Activated T-cell treated with anti-CD3 and anti-CD28 coated beads, Interleukin-2, amount 50 U/mL, for 72 hours (primary cell): ENCODE measurements at places on chromosomes 2 and 18. TPM values are rescaled to one million over a fixed set of nuclear protein-coding genes. Genes with fewer than 3 reads are reported as not detected.

Gene VWC2L
- not detected for total RNA-seq

Gene FAHD2B
- 36.1 TPM for total RNA-seq

DNA sequence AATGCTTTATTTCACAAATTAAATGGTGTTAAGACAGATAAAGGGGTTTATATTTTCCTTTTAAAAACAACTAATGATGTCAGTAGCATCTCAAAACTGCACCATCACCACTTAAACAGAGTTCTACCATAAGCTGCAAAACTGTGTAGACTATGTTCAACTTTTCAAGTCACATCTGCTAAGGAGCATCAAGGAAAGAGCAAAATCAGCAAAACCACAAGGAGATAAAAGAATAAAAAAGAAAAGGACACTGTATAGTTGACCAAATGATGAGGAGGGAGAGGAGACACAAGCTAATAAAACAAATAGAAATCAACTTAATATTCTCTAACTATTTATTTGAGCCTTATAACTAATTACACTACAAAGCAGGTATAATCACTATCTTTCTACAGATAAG lies 33.9 kb downstream of the PRPF40A start:
- peaks cover 29% of the 10 kb centered on the region for H3K4me1 ChIP-seq
- no peak for DNase-seq
- H3K27ac ChIP-seq = no peak overlapping the region
- H3K36me3 ChIP-seq = peaks cover 3% of the 10 kb centered on the region
- no peak overlapping the region for H3K4me3 ChIP-seq

- no peak overlapping the region for H3K4me3 ChIP-seq
- H3K36me3 ChIP-seq = no peaks in the 10 kb centered on the region
- DNase-seq = no peak
- no peaks in the 10 kb centered on the region for H3K27me3 ChIP-seq
- no peak overlapping the region for H3K27ac ChIP-seq
These were observed 567.0 kb upstream of the SOX11 start for GRCh38 chr2:5125017-5125730.

Gene DQX1
- 1.9 TPM for total RNA-seq

DNA sequence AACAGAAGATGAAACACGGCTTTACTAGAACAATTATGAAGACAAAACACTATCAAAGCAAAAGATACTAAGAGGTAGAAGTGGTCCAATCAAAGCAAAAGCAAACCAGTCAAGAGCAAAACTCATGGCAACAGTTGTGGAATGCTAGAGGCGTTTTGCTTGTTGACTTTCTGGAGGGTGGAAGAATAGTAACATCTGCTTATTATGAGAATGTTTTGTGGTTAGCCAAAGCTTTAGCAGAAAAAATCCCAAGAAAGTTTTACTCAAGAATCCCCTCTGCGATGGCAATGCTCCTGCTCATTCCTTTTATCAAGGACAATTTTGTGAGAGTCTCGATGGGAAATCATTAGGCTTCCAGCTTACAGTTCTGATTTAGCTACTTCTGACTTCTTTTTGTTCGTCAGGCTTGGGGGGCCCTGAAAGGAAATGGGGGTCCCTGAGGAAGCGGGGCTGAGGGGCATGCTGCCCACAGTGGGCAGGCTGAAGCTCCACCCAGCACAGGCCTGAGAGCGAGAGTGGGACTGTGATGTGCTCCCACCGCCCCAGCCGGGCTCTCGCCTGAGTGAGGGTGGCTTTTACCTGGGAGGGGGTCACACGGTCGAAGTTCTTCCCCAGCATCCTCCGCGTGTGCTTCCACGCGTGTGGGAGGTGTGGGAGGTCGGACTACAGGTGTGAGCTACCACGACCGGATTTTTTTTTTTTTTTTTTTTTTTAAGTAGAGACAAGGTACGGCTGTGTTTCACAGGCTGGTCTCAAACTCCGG lies 49.0 kb upstream of the MC4R start:
- no peak overlapping the region for H3K4me3 ChIP-seq
- no peak for DNase-seq
- no peaks in the 10 kb centered on the region for H3K36me3 ChIP-seq
- no peak overlapping the region for H3K27ac ChIP-seq
- H3K4me1 ChIP-seq = no peaks in the 10 kb centered on the region
- no peaks in the 10 kb centered on the region for H3K27me3 ChIP-seq

- H3K27me3 ChIP-seq = peaks cover 12% of the 10 kb centered on the region
- DNase-seq = peak; percentile 61
- peaks cover 3% of the 10 kb centered on the region for H3K36me3 ChIP-seq
These were observed 149.2 kb downstream of the FAM210A start for GRCh38 chr18:13577091-13577697.

Gene STPG4
- not detected for total RNA-seq

GRCh38 chr2:10798783-10799182 lies 13.8 kb downstream of the PDIA6 start:
- H3K4me1 ChIP-seq = peaks cover 19% of the 10 kb centered on the region
- peaks cover 4% of the 10 kb centered on the region for H3K36me3 ChIP-seq
- H3K27ac ChIP-seq = peak overlapping the region; percentile 86
- no peak for DNase-seq
- H3K4me3 ChIP-seq = no peak overlapping the region
- no peaks in the 10 kb centered on the region for H3K27me3 ChIP-seq

Gene DOCK10
- 199 TPM for total RNA-seq

DNA sequence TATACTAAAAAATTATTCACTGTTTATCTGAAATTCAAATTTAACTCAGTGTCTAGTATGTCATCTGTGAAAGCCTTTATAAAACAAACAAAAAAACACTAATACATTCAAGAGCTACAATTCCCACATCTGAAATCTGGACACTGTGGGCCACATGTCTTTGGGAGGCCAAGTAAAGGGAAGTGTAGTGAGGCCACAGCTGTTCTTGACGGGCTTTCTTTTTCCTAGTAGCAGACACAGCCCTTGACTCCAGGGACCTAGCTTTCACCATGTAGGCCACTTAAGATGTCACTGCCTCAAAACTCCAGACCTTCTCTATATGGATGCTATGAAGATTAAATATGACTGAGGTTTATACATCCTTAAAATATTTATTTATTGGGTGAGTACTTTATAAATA lies 91.1 kb downstream of the RBMS1 start:
- H3K36me3 ChIP-seq = peaks cover 2% of the 10 kb centered on the region
- H3K4me1 ChIP-seq = no peaks in the 10 kb centered on the region
- no peak overlapping the region for H3K4me3 ChIP-seq

GRCh38 chr2:130985831-130986649 lies 107.2 kb downstream of the FAM168B start:
- H3K27ac ChIP-seq = no peak overlapping the region
- H3K4me1 ChIP-seq = no peaks in the 10 kb centered on the region
- H3K36me3 ChIP-seq = peaks cover 2% of the 10 kb centered on the region
- H3K4me3 ChIP-seq = no peak overlapping the region
- DNase-seq = no peak

GRCh38 chr2:17578466-17578928 lies 38.0 kb downstream of the VSNL1 start:
- no peak overlapping the region for H3K4me3 ChIP-seq
- no peaks in the 10 kb centered on the region for H3K36me3 ChIP-seq
- no peak overlapping the region for H3K27ac ChIP-seq
- no peaks in the 10 kb centered on the region for H3K4me1 ChIP-seq
- H3K27me3 ChIP-seq = peaks cover 11% of the 10 kb centered on the region
- DNase-seq = no peak

Gene IAH1
- 75.9 TPM for total RNA-seq

- peaks cover 2% of the 10 kb centered on the region for H3K36me3 ChIP-seq
- DNase-seq = no peak
- no peak overlapping the region for H3K27ac ChIP-seq
- H3K27me3 ChIP-seq = no peaks in the 10 kb centered on the region
These were observed 1.8 kb downstream of the TSPYL6 start for GRCh38 chr2:54254180-54254579.

DNA sequence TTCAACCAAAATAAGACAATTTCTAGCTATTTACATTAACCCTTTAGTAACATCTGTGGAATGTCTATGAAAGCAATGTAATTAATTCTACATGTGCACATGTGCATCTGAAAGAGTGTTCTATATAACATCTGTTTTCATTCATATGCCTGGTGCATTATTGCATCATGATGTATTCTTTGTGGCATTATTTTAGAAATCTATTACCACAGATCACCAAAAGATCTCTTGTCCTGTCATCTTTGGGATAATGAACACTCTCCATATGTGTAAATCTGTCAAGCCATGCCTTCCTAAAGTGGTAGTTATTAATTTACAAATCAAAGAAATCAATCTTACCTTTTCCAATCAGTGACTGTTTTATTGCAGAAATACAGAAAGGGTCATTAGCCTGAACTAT lies 86.9 kb downstream of the TRIB2 start:
- DNase-seq = no peak
- peaks cover 11% of the 10 kb centered on the region for H3K27me3 ChIP-seq
- H3K36me3 ChIP-seq = peaks cover 10% of the 10 kb centered on the region
- H3K27ac ChIP-seq = no peak overlapping the region
- no peak overlapping the region for H3K4me3 ChIP-seq
- peaks cover 5% of the 10 kb centered on the region for H3K4me1 ChIP-seq

GRCh38 chr2:170313347-170313991 lies 135.5 kb downstream of the MYO3B start:
- H3K36me3 ChIP-seq = no peaks in the 10 kb centered on the region
- no peak overlapping the region for H3K4me3 ChIP-seq
- peaks cover 13% of the 10 kb centered on the region for H3K4me1 ChIP-seq
- no peak for DNase-seq
- peaks cover 23% of the 10 kb centered on the region for H3K27me3 ChIP-seq

DNA sequence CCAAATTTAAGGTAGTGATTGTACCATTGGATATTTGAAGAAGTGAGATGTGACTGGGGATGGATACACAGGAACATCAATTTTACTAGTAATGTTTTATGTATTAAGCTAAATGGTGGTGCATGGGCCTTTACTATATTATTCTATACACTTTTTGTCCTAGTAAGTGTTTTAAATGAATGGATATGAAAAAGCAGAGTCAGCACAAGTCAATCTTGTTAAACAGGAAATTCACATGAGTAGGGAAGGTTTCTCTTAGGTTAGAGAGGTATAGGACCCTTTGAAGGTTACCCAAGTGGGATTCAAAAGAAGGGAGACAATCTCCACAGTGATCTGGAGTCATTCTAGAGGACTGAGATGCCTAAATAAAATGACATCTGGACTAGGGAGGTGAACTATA lies 71.8 kb upstream of the NCKAP5 start:
- no peak overlapping the region for H3K27ac ChIP-seq
- no peak for DNase-seq
- H3K4me3 ChIP-seq = no peak overlapping the region

DNA sequence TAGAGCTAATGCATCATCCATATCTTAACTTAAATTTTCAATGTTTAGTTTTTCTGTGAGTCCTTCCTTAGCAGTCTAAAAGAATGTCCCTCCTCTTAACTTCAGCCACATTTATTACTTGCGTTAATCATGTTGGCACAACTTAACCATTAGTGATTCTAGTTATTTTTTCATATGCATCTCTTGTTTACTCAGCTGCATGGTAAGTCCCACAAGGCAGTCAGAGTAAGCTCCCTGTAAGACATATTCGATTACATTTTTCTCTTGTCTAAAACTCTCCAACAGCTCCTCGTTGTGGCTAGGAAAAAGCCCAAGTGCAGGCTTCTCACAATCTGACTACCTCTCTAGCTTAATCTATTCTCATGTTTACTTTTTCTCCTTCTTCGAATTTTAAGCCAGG lies 2045.3 kb upstream of the PIK3C3 start:
- H3K27me3 ChIP-seq = no peaks in the 10 kb centered on the region
- no peak overlapping the region for H3K4me3 ChIP-seq
- no peaks in the 10 kb centered on the region for H3K4me1 ChIP-seq
- no peak overlapping the region for H3K27ac ChIP-seq

GRCh38 chr2:160868891-160869290 lies 291.3 kb upstream of the TANK start:
- H3K27me3 ChIP-seq = no peaks in the 10 kb centered on the region
- H3K4me3 ChIP-seq = no peak overlapping the region
- H3K4me1 ChIP-seq = no peaks in the 10 kb centered on the region
- H3K36me3 ChIP-seq = no peaks in the 10 kb centered on the region
- no peak for DNase-seq

Gene FNDC4
- 0.19 TPM for total RNA-seq

- H3K4me1 ChIP-seq = no peaks in the 10 kb centered on the region
- no peaks in the 10 kb centered on the region for H3K36me3 ChIP-seq
- no peak for DNase-seq
- H3K4me3 ChIP-seq = no peak overlapping the region
- H3K27me3 ChIP-seq = peaks cover 18% of the 10 kb centered on the region
- H3K27ac ChIP-seq = no peak overlapping the region
These were observed 244.2 kb downstream of the KCNS3 start for GRCh38 chr2:18122544-18123210.

DNA sequence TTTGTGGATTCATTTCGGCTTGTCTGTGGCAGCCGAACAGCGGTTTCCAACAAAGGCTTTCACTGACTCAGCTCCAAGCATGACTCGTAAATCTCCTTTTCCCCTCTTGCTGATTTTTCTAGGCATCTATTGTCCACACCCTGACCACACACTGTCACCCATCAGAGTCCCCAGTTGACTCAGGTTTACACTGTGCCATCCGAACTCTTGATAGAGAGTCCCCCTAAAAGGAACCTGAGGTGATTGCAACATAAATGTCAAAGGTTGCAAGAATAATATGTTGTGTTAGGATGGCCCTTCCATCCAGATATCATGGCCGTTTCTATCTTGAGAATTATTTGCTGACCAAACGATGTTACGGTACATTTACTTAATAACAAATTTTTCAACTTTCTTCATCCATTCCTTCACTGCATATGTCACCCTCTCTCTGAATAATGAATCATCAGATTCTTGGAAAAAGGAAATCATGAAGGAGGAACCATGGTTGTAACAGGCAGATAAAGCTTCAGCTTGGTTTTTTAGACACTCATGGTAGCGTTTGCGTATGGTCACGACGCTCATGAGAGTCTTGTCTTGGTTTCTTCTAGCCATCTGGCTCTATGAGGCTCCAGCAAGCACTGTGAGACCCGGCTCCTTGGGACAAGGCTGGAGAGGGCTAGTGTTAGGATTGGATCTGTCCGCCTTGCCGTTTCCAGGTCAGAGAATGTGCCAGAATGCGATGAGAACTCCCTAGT lies 72.1 kb downstream of the NPAS2 start:
- H3K27ac ChIP-seq = no peak overlapping the region
- H3K4me3 ChIP-seq = no peak overlapping the region
- DNase-seq = no peak
- H3K27me3 ChIP-seq = no peaks in the 10 kb centered on the region

Gene OTOS
- not detected for total RNA-seq

GRCh38 chr2:88765154-88765888 lies 73.8 kb downstream of the RPIA start:
- no peak overlapping the region for H3K27ac ChIP-seq
- peaks cover 17% of the 10 kb centered on the region for H3K27me3 ChIP-seq
- H3K4me1 ChIP-seq = peaks cover 12% of the 10 kb centered on the region
- DNase-seq = peak; percentile 79
- peaks cover 1% of the 10 kb centered on the region for H3K36me3 ChIP-seq
- peak overlapping the region; percentile 87 for H3K4me3 ChIP-seq
